ENCODE measurements at places on chromosomes 11 and 22.

DNA sequence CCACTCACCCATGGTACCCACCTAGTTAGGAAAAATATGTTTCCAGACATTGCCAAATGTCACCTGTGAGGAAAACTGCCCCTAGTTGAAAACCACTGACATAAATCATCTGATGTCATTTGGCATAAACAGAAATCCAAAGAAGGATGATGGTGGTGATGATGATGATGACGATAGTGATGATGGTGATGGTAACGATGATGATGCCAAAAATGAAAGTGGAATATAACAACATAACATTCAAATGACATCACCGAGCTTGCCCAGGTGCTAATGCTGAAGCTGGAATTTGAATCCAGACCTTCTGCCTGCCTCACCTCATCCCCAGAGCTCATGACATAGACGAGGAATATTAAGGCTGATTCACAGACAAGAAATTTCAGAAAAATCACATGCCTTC lies 92.3 kb upstream of the ASPHD2 start:
- no peak for ATAC-seq

- no peak for ATAC-seq
Measured at GRCh38 chr11:112606656-112607055, 346.0 kb upstream of the PLET1 start.

DNA sequence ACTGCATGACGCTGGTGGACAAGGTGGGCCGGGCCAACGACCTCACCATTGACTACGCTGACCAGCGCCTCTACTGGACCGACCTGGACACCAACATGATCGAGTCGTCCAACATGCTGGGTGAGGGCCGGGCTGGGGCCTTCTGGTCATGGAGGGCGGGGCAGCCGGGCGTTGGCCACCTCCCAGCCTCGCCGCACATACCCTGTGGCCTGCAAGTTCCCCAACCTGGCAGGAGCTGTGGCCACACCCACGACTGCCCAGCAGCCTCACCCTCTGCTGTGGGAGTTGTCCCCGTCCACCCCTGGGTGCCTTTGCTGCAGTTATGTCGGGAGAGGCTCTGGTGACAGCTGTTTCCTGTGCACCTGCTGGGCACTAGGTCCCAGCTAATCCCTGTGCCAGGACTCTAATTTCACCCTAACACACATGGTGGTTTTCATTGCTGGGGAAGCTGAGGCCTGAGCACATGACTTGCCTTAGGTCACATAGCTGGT lies 49.0 kb upstream of the PPP6R3 start:
- no peak for ATAC-seq

- peak; percentile 12 for ATAC-seq
Measured at GRCh38 chr11:72430741-72431570, 3.4 kb downstream of the CLPB start.

DNA sequence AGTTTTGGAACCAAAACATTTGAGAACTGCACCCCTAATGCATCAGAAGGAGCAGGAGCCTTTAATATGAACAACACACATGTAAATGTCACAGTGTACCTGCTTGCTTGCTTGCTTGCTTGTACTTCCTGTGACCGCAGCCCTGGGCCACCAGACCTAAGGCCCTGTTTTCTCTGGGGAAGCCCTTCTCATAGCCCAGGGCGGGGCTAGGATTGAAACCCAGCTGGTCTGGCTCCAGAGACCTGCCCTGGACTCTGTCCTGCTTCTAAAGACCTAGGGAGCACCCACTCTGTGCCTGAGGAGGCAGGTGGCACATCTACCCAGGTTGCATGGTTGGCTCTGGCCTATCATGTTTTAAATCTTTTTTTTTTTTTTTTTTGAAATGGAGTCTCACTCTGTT lies 7.6 kb upstream of the MCM5 start:
- no peak for ATAC-seq

GRCh38 chr11:66567787-66568123 lies 651 bp downstream of the CTSF start:
- ATAC-seq: no peak

GRCh38 chr11:123694551-123694950 lies 40.1 kb upstream of the SCN3B start:
- ATAC-seq: no peak

- peak; percentile 63 for ATAC-seq
Measured at GRCh38 chr11:89381094-89381493, 110.1 kb downstream of the NOX4 start.

All from activated T-helper 17 cell treated with anti-CD3 and anti-CD28 coated beads, Interleukin-2, amount 50 U/mL, for 72 hours (primary cell).